ENCODE measurements at places on chromosomes 2 and 18.

GRCh38 chr18:59419386-59419785 lies 60.3 kb upstream of the LMAN1 start:
- DNase-seq: peak; percentile 56
- peaks cover 6% of the 10 kb centered on the region for H3K4me1 ChIP-seq
- no peaks in the 10 kb centered on the region for H3K36me3 ChIP-seq
- H3K27me3 ChIP-seq: no peaks in the 10 kb centered on the region
- H3K27ac ChIP-seq: no peak overlapping the region
- H3K4me3 ChIP-seq: no peak overlapping the region

GRCh38 chr2:171407030-171407675 lies 26.6 kb downstream of the METTL8 start:
- H3K27me3 ChIP-seq: no peaks in the 10 kb centered on the region
- no peak for DNase-seq
- H3K27ac ChIP-seq: no peak overlapping the region
- H3K36me3 ChIP-seq: no peaks in the 10 kb centered on the region
- H3K4me1 ChIP-seq: peaks cover 48% of the 10 kb centered on the region
- H3K4me3 ChIP-seq: no peak overlapping the region

DNA sequence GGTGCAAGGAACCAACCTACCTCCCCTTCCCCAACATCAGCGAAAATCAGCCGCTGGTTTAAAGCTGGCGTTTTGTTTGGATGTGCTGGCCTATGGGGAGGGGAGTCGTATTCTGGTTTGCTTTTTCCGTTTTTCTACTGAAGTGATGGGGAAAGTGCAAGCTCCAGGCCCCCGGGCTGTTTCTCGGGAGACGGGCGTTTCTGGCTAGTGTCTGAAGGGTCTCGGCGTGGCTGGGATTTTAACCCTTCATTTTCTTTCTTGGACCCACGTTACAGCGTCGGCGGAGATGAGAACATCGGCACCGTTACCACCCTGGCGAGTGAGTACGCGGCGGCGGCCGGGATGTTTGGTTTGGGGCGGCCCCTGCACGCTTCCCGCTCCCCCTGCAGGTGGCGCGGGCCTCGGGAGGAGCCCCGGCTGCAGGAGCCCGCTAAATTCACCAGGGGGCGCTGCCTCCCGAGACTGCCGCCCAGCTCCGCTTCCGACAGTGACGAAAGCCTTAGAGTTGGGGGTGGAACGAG lies 70.7 kb downstream of the PLB1 start:
- H3K4me3 ChIP-seq: peak overlapping the region; percentile 91
- peak; percentile 92 for DNase-seq
- no peaks in the 10 kb centered on the region for H3K36me3 ChIP-seq
- no peak overlapping the region for H3K27ac ChIP-seq
- H3K4me1 ChIP-seq: no peaks in the 10 kb centered on the region

DNA sequence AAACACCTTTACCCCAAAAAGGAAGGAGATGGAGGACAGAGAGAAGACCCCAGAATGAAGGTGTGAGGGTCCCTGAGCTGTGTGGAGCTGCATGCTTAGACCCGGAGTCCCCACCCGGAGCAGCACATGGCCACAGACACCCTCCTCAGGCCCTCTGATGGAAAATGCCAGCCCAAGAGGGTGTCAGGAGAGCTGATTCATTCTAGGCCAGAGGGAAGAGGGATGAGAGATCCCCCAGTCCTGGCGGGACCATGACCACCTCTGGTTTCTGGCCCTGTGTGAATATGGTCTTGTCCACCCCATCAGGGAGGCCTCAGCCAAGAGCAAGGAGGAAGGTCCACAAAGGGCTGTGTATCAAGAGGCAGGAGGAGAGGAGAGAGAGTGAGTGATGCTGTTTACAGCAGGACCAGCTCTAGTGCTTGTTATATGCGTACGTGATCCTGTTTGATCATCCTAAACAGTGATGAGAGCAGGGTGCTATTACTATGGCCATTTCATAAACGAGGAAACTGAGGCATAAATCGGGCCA lies 186.6 kb upstream of the HAAO start:
- no peak overlapping the region for H3K4me3 ChIP-seq
- DNase-seq: no peak
- no peaks in the 10 kb centered on the region for H3K36me3 ChIP-seq
- H3K27me3 ChIP-seq: no peaks in the 10 kb centered on the region
- H3K4me1 ChIP-seq: peaks cover 21% of the 10 kb centered on the region

DNA sequence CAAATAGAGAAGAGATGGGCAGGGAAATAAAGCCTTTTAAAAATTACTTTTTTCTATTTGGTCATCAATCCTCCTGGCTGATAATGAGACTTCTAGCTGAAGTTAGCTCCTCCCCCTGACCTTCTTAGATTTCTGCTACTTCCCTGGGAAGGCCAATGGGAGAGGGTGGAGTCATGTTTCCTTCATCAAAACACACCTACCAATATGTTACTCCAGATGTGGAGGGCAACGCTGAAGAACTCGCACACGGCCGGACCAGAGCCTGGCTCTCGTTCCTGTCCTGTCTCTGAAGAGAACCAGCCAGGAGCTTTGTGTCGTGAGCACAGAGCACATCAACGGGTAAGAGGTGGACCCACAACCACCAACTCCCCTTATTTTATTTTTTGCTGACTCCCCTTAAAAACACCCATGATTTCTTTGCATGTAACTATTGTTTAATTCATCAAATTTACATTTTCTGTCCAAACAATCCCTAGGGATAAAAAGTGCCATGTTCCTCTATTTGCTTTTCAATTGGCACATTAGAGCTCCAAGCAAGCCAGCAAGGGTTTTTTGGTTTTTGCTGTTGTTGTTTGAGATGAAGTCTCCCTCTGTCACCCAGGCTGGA lies 94.9 kb downstream of the ADD2 start:
- H3K4me3 ChIP-seq: no peak overlapping the region
- no peaks in the 10 kb centered on the region for H3K36me3 ChIP-seq
- DNase-seq: no peak
- H3K27ac ChIP-seq: no peak overlapping the region

DNA sequence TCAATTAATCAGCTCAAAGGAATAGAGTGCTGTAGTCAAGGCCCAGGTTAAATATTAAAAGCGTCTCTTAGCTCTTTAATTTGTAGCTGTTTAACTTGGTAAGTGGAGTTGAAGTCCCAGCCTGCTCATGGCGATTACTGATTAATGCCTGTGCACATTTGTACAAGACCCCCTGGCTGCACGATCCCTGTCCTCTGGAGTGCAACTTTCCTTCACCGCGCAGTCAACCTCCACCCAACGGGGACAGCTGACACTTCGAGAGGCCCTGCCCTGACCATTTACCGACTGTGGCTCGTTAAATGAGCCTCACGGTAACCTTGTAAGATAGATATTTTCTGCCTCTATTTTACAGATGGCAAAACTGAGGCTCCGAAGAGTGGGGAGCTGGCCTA lies 5.5 kb upstream of the CYS1 start:
- no peaks in the 10 kb centered on the region for H3K36me3 ChIP-seq
- H3K4me3 ChIP-seq: no peak overlapping the region
- H3K27ac ChIP-seq: no peak overlapping the region
- 0 out of 2 replicates have a peak, but pooled peaks cover 8% of the 10 kb centered on the region for H3K4me1 ChIP-seq
- no peak for DNase-seq

- no peak overlapping the region for H3K27ac ChIP-seq
- H3K4me1 ChIP-seq: peaks cover 3% of the 10 kb centered on the region
- no peak overlapping the region for H3K4me3 ChIP-seq
- DNase-seq: peak; percentile 68
Observed at GRCh38 chr2:86372641-86373502, 35.4 kb upstream of the REEP1 start.

DNA sequence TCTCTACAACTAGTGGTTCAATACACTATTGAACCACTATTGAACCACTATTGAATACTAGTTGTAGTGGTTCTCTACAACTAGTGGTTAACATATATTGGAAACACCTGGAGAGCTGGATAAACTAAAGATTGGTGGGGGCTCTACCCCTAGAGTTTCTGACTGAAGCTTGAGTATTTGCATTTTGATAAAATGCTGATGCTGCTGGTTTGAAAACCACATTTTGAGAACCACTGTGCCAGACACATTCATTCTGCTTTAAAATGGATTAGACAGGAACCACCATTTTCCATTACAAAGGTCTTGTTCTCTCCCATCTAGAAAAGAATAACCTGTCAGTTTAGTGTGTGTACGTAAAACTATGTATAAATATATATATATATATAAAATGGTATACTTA lies 133.3 kb downstream of the TMEM247 start:
- H3K4me3 ChIP-seq: no peak overlapping the region
- H3K36me3 ChIP-seq: peaks cover 5% of the 10 kb centered on the region
- no peak overlapping the region for H3K27ac ChIP-seq
- DNase-seq: no peak

GRCh38 chr2:159077869-159078268 lies 109.4 kb downstream of the TANC1 start:
- peaks cover 41% of the 10 kb centered on the region for H3K4me1 ChIP-seq
- no peak overlapping the region for H3K27ac ChIP-seq
- H3K36me3 ChIP-seq: no peaks in the 10 kb centered on the region
- DNase-seq: no peak
- no peak overlapping the region for H3K4me3 ChIP-seq

DNA sequence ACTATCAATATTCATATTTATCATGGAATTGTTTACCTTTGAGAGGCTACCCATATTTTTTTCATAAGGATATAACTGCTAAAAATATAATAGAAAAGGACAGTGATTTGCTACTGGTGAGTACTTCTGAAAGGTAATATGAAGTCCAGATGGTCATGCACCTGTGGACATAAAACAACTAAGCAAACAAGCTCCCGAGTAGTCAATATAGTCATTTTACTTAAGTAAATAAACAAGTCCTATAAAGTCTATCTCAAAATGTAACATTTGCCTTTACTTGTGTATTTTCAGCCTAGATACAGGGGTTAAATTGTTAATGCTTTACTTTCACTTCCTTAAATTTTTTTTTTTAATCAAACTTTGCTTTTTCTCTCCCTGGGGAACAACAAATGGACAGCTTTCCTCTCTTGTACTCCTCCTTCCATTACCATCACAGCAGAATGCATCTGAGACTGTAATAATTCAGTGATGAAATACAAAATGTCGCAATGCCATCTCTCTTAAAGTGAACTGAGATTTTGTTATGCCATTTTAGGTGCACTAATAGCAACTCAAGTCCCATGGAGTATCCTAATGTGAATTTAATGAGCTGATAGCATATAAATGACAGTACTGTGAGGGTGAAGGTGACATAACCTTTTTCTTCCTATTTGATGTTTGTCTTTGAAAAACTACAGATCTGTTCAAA lies 1325.4 kb upstream of the ZEB2 start:
- H3K4me3 ChIP-seq: no peak overlapping the region
- H3K27ac ChIP-seq: no peak overlapping the region
- no peaks in the 10 kb centered on the region for H3K4me1 ChIP-seq
- H3K27me3 ChIP-seq: no peaks in the 10 kb centered on the region
- no peaks in the 10 kb centered on the region for H3K36me3 ChIP-seq

DNA sequence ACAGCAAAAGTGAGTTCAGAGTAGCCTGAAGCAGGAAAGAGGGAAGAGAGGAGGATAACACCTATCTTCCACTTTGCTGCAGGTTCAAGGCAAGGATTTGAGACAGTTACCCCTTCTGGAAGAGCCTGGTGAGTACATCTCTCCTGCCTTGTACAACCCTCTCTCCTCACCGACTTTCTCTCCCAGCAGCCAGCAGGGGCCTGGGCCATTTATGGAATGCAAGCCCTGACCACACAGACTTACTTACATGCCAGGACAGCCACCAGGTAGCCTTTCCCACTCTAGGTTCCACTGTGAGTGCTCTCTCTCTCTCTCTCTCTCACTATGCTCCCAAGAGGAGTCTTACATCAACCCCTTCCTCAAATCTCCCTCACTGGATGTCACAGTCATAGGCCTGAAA lies 57.0 kb downstream of the BCL11A start:
- H3K4me3 ChIP-seq: no peak overlapping the region
- DNase-seq: no peak
- no peaks in the 10 kb centered on the region for H3K36me3 ChIP-seq

DNA sequence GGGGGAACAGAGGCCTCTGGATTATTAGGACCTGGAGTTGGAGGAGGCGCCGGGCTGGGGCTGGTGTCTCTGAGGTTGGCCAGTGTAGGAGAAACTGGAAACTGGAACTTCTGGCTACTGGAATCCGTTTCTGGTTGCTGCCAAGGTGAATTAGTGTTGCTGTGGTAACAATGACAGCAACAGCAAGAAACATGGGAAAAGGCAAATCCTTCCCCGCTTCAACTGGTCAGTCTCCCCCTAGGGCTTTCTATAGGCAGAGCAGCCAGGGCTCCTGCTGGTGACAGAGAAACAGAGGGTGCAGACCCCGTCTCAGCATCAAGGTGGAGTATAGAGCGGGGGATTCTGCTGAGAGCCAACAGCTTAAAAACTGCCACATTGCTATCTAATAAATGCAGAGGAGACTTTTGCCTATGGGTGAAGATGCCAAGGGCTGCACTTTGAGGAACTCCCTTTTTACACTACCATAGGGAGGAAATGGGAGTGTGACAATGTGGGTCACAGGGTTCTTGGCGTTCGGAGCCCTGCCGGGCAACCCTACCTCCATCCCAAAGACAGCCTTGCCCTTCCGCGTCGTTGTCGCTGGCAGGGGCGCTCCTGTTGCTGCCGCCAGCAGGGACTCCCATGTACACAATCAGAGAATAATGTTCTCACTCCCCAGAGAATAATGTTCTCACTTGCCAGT lies 81.4 kb upstream of the CABLES1 start:
- peaks cover 11% of the 10 kb centered on the region for H3K4me1 ChIP-seq
- no peaks in the 10 kb centered on the region for H3K36me3 ChIP-seq
- H3K27me3 ChIP-seq: no peaks in the 10 kb centered on the region
- no peak overlapping the region for H3K27ac ChIP-seq
- no peak overlapping the region for H3K4me3 ChIP-seq

- no peaks in the 10 kb centered on the region for H3K36me3 ChIP-seq
- H3K4me1 ChIP-seq: no peaks in the 10 kb centered on the region
- H3K4me3 ChIP-seq: no peak overlapping the region
- no peak overlapping the region for H3K27ac ChIP-seq
- no peaks in the 10 kb centered on the region for H3K27me3 ChIP-seq
Observed at GRCh38 chr18:26286008-26286407, 59.8 kb downstream of the TAF4B start.

GRCh38 chr2:170339322-170339721 lies 161.4 kb downstream of the MYO3B start:
- no peak for DNase-seq
- no peaks in the 10 kb centered on the region for H3K4me1 ChIP-seq
- H3K27me3 ChIP-seq: no peaks in the 10 kb centered on the region
- H3K36me3 ChIP-seq: no peaks in the 10 kb centered on the region
- no peak overlapping the region for H3K4me3 ChIP-seq

GRCh38 chr18:2878656-2879330 lies 32.0 kb downstream of the EMILIN2 start:
- no peak overlapping the region for H3K4me3 ChIP-seq
- no peaks in the 10 kb centered on the region for H3K36me3 ChIP-seq
- no peak for DNase-seq
- H3K27me3 ChIP-seq: no peaks in the 10 kb centered on the region
- no peak overlapping the region for H3K27ac ChIP-seq

DNA sequence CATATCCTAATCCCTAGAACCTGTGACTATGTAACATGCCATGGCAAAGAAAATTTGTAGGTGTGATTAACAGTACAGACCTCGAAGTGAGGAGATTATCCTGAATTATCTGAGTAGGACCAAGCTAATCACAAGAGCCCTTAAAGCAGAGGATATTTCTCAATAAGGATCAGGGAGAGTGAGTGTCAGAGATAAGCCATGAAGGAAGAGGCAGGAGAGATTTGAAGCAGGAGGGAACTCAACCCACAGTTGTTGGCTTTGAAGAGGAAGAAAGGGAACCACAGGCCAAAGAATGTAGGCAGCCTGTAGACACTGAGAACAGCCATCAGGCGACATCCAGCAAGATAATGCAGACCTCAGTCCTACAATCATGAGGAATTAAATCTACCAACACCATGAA lies 229.3 kb downstream of the NBAS start:
- no peaks in the 10 kb centered on the region for H3K4me1 ChIP-seq
- H3K27me3 ChIP-seq: no peaks in the 10 kb centered on the region
- H3K4me3 ChIP-seq: no peak overlapping the region
- no peak for DNase-seq
